Central memory CD8-positive, alpha-beta T cell (primary cell): ENCODE measurements at places on chromosomes 7 and 10.

GRCh38 chr10:51564896-51565510 lies 134.4 kb downstream of the CSTF2T start:
- no peaks in the 10 kb centered on the region for H3K4me1 ChIP-seq
- DNase-seq, result no peak
- H3K27me3 ChIP-seq, result no peaks in the 10 kb centered on the region
- H3K27ac ChIP-seq, result no peak overlapping the region
- no peak overlapping the region for H3K4me3 ChIP-seq
- H3K36me3 ChIP-seq, result no peaks in the 10 kb centered on the region

GRCh38 chr10:75597773-75598440 lies 166.5 kb downstream of the LRMDA start:
- peaks cover 35% of the 10 kb centered on the region for H3K27me3 ChIP-seq
- H3K4me1 ChIP-seq, result no peaks in the 10 kb centered on the region
- no peak overlapping the region for H3K27ac ChIP-seq
- DNase-seq, result no peak

DNA sequence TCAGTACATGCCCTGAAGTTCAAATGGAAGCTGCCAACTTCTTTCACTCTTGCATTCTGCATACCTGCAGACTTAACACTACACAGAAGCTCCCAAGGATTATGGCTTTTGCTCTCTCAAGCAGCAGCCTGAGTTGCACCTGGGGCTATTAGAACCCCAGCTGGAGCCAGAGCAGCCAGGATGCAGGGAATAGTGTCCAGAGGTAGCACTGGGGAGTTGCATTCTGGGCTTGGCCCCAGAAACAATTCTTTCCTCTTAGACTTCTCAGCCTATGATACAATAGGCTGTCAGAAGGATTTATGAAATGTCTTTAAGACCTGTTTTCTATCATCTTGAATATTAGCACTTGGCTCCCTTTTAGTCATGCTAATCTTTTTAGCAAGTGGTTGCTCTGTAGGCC lies 886.7 kb upstream of the GHITM start:
- H3K4me1 ChIP-seq, result no peaks in the 10 kb centered on the region
- H3K4me3 ChIP-seq, result no peak overlapping the region

- H3K4me1 ChIP-seq, result peaks cover 69% of the 10 kb centered on the region
- peaks cover 58% of the 10 kb centered on the region for H3K36me3 ChIP-seq
- H3K4me3 ChIP-seq, result peak overlapping the region; percentile 95
- peak; percentile 59 for DNase-seq
- H3K27ac ChIP-seq, result peak overlapping the region; percentile 98
These were observed 1.5 kb downstream of the PVRIG start for GRCh38 chr7:100221231-100221718.

DNA sequence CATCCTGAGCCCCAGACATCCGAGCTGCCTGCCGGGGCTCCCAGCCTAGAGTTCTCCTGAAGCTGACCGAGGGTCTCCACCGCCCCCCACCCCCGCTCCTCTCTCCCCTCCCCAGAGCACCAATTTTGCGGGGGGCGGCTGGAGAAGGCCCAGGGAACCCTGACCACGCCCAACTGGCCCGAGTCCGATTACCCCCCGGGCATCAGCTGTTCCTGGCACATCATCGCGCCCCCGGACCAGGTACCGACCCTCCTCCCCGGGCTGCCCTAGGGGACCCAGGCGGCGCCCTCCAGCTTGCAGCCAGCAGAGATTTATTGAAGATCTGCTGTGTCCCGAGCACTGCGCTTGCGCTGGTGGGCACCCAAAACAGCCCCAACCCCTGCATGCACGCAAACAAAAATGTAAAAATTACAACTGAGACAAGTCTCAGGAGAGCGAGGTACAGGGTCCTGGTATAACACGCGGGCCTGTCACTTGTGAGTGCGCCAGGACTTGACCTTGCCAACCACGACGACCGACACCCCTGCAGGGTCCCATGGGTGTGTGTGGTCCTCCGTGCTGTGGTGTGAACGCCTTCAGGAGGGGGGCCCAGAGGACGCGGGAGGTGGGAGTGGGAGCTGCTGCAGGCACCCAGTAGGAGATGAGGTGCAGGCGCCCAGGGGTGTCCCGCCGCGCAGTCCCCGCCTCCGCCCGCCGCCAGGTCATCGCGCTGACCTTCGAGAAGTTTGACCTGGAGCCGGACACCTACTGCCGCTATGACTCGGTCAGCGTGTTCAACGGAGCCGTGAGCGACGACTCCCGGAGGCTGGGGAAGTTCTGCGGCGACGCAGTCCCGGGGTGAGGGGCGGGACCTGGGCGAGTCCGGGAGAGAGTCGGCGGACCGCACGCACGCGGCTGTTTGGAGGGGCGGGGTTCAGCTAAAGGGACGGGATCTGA lies 3.1 kb downstream of the PCOLCE start:
- H3K27ac ChIP-seq, result no peak overlapping the region
- DNase-seq, result no peak
- H3K4me1 ChIP-seq, result peaks cover 17% of the 10 kb centered on the region
- no peaks in the 10 kb centered on the region for H3K27me3 ChIP-seq

GRCh38 chr7:86939197-86939814 lies 120.1 kb downstream of the ELAPOR2 start:
- peaks cover 2% of the 10 kb centered on the region for H3K36me3 ChIP-seq
- H3K27ac ChIP-seq, result no peak overlapping the region
- no peak overlapping the region for H3K4me3 ChIP-seq
- no peaks in the 10 kb centered on the region for H3K27me3 ChIP-seq
- DNase-seq, result no peak

- no peaks in the 10 kb centered on the region for H3K27me3 ChIP-seq
- H3K4me3 ChIP-seq, result no peak overlapping the region
- H3K27ac ChIP-seq, result peak overlapping the region; percentile 42
- peaks cover 8% of the 10 kb centered on the region for H3K36me3 ChIP-seq
These were observed 54.5 kb downstream of the ELMO1 start for GRCh38 chr7:37394158-37394557.

- no peaks in the 10 kb centered on the region for H3K36me3 ChIP-seq
- H3K4me3 ChIP-seq, result no peak overlapping the region
- H3K27me3 ChIP-seq, result no peaks in the 10 kb centered on the region
- DNase-seq, result no peak
- H3K27ac ChIP-seq, result no peak overlapping the region
These were observed 83.1 kb downstream of the CHCHD3 start for GRCh38 chr7:132998763-132999162.

DNA sequence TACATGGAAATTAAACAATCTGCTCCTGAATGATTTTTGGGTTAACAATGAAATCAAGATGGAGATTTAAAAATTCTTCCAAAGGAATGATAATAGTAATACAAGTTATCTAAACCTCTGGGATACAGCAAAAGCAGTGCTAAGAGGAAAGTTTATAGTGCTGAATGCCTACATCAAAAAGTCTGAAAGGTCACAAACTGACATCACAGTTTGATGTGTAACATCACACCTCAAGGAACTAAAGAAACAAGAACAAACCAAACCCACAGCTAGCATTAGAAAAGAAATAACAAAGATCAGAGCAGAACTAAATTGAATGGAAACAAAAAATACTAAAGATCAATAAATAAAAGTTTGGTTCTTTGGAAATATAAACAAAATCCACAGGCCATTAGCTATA lies 17.4 kb downstream of the ZFAND4 start:
- H3K4me3 ChIP-seq, result no peak overlapping the region
- peaks cover 18% of the 10 kb centered on the region for H3K36me3 ChIP-seq
- DNase-seq, result no peak
- H3K27me3 ChIP-seq, result no peaks in the 10 kb centered on the region
- peaks cover 53% of the 10 kb centered on the region for H3K4me1 ChIP-seq

DNA sequence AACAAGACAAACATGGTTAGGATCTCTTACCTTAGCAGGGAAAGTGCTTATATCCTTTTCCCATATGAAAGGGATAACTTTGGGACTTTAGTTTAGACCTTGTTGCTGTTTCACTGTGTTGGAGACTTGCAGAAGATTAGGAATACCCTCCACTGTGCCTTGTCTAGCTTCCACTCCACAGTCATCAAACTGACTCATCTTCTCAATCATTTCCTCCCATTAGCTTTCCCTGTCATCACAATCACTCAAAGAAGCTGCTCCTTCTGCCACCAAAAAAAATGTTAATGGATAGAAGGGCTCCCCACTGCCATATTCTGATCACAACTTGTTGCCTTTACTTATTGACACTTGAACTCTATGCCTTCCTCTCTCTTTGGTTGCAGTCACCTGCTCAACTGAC lies 16.8 kb downstream of the GNG11 start:
- H3K4me3 ChIP-seq, result no peak overlapping the region
- no peak overlapping the region for H3K27ac ChIP-seq
- no peak for DNase-seq

DNA sequence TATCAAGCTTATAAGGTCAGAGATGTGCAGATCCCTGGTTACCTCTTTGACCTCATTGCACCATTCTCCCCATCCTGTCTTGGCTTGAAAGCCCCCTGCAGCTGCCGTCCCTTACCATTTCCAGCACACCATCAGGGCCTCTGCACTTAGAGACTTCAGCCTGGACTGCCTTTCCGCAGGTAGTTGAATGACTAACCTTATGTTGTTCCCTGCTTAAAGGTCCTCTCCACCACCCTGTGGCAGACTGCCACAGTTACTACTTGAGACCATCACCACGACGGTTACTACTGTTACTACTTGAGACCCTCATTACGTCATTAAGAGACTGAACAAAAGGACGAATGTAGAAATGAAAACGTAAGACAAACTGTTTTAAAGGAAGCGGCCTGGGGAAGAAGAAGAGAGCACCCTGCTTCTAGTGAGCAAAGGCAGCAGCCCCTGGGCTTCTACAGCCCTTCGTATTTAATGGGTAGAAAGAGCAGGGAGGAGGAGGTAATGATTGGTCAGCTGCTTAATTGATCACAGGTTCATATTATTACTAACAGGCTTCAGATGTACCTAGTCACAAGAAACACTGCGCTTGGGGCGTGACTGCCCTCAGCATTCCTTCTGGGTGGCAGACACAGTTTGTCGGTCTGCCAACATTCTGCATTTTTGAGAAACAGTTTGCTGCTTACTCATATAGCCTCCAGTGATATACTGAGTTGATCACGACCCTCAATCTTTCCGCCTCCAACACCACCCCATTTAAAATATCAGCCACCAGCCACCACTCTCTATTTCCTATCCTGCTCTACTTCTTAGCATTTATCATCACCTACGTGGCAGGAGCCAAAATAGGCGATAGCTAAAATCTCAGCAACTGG lies 74.1 kb upstream of the PARD3 start:
- H3K4me3 ChIP-seq, result no peak overlapping the region
- no peaks in the 10 kb centered on the region for H3K27me3 ChIP-seq
- no peaks in the 10 kb centered on the region for H3K36me3 ChIP-seq
- no peaks in the 10 kb centered on the region for H3K4me1 ChIP-seq

DNA sequence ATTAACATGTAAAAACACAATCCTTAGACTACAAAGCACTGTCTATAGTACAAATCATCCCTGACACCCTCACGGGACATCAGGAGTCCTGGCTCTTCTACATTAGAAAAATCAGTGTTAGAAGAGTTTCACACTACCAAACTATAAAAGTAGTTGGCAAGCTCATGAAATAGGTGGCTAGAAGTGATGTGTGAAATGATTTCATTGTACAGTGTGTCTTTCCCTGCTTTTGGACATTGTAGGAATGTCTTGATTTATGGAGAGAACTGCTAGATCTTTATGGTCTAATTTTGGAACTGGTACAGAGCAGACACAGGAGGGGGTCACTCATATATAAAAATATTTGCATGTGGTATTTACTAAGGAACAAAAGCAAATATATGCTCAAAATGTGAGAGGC lies 33.2 kb downstream of the SEMA3A start:
- no peaks in the 10 kb centered on the region for H3K36me3 ChIP-seq
- H3K27me3 ChIP-seq, result no peaks in the 10 kb centered on the region
- no peak for DNase-seq
- H3K27ac ChIP-seq, result no peak overlapping the region

DNA sequence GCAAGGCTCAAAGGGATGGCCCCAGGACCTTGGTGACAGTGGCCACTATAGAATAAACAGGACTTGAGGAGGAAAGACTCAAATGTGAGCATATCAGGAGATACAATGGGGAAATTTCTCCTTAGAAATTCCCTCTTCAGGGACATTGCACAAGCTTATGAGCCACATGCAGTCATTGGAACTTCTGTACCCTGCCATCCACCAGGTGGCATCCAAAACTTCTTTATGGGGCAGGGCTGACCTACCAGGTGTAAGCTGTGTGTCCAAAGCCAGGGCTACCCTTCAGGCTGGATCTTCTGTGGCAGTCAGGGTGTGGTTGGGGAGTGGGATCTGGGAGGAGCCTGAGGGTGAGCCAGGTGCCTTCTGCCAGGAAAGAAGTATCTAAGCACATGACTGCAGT lies 36.6 kb upstream of the LRRC18 start:
- peaks cover 1% of the 10 kb centered on the region for H3K36me3 ChIP-seq
- H3K27me3 ChIP-seq, result peaks cover 8% of the 10 kb centered on the region
- DNase-seq, result no peak
- no peak overlapping the region for H3K27ac ChIP-seq
- no peaks in the 10 kb centered on the region for H3K4me1 ChIP-seq

GRCh38 chr7:140992422-140992821 lies 22.3 kb downstream of the MRPS33 start:
- H3K27me3 ChIP-seq, result no peaks in the 10 kb centered on the region
- H3K4me1 ChIP-seq, result no peaks in the 10 kb centered on the region
- H3K27ac ChIP-seq, result no peak overlapping the region
- no peak for DNase-seq
- H3K36me3 ChIP-seq, result no peaks in the 10 kb centered on the region

- H3K27me3 ChIP-seq, result no peaks in the 10 kb centered on the region
- peaks cover 68% of the 10 kb centered on the region for H3K4me1 ChIP-seq
- H3K4me3 ChIP-seq, result peak overlapping the region; percentile 100
- no peak for DNase-seq
- H3K27ac ChIP-seq, result peak overlapping the region; percentile 99
- peaks cover 9% of the 10 kb centered on the region for H3K36me3 ChIP-seq
These were observed 900 bp downstream of the MKLN1 start for GRCh38 chr7:131328377-131329175.

GRCh38 chr7:134331393-134331792 lies 14.7 kb upstream of the SLC35B4 start:
- no peak overlapping the region for H3K4me3 ChIP-seq
- H3K27me3 ChIP-seq, result peaks cover 39% of the 10 kb centered on the region
- no peak overlapping the region for H3K27ac ChIP-seq
- no peak for DNase-seq

DNA sequence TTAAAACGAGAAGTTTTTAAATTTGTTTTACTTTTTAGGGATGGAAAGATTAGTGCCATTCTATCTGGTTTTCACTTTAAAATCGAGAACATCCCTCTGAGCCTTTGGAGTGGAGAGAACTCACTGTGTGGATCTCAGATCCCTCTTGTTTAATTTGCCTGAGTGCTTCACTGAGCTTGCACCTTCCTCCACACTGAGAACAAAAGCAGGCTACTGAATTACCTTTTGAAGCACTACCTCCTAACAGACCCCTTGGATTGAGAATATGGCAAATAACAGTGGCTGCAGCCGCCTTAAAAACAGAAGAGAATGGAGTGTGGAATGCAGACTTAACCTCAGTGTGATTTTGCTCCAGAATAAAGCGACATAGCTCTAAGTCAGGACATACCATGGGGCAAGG lies 204.7 kb downstream of the CNTNAP2 start:
- DNase-seq, result no peak
- H3K27ac ChIP-seq, result no peak overlapping the region
- H3K27me3 ChIP-seq, result no peaks in the 10 kb centered on the region
- H3K4me1 ChIP-seq, result no peaks in the 10 kb centered on the region
- H3K36me3 ChIP-seq, result no peaks in the 10 kb centered on the region
